ENCODE measurements at places on chromosomes 4 and X. TPM values are rescaled to one million over a fixed set of nuclear protein-coding genes. Genes with fewer than 3 reads are reported as not detected.

KDM6A gene
- 72.0 TPM for total RNA-seq

- no peak for DNase-seq
Observed at GRCh38 chrX:140815868-140816267, 106.3 kb downstream of the LINC00632 start.

RRAGB gene
- total RNA-seq = 28.2 TPM

DNA sequence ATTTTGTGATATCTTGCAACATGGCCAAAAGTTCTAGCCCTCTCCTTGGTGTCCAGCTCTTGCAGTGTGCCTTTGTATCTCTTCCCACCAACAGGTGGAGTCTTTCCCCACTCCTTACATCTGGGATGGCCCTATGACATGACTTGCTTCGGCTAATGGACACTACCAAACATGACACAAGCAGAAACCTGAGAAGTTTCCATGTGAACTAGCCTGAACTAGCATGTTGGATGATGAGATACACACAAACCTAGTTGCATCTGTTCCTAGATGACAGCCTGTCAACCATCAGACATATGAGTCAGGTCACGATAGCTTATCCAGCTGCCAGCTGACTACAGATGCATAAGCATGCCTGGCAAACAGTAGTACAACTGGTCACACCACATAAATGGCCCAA lies 207.5 kb upstream of the FTHL17 start:
- DNase-seq = no peak

DNA sequence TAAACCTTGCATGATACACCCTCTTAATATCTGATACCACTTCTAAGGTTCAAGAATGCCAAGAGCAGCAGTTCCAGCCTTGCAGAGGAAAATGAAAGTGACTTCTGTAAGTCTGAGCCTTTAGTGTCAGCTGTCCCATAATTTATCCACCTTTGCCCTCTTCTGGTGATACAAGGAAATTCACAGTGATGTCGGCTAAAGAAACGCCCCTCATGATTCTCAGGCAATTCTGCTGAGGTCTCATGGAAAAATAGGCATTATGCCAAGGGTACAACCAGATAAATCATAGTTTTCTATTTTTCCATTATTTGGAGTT lies 172.2 kb upstream of the CXCL13 start:
- peak; percentile 26 for DNase-seq

GALNT7 gene
- total RNA-seq = 18.5 TPM

GRCh38 chrX:69113723-69114122 lies 51.5 kb downstream of the PJA1 start:
- no peak for DNase-seq

- DNase-seq = no peak
Observed at GRCh38 chr4:61517144-61517543, 317.0 kb downstream of the ADGRL3 start.

- peak; percentile 19 for DNase-seq
Observed at GRCh38 chr4:87527431-87528220, 1.6 kb downstream of the SPARCL1 start.

DNA sequence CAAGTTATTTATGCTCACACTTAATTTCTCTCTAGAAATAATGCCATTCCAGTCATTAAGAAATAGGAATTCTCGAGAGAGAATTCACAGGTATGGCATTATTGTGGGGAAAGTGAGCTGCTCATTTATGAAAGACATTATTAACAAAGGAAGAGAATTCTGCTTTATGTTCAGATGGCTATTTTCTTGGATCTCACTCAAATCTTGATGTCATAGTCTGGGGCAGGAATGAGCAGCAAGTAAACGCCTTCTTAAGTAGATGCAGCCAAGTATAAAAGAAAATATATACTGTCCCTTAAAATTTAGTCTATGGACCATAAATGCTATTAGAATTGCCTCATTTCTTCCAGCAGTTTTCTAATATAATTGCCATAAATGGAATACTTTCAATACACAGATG lies 58.2 kb upstream of the FBXW7 start:
- no peak for DNase-seq

- DNase-seq = no peak
Observed at GRCh38 chr4:104446431-104447278, 48.0 kb downstream of the CXXC4 start.

- no peak for DNase-seq
Observed at GRCh38 chrX:22690116-22690515, 309.6 kb upstream of the DDX53 start.

- no peak for DNase-seq
Observed at GRCh38 chr4:101163936-101164335, 183.4 kb downstream of the PPP3CA start.

ZFP42 gene
- total RNA-seq = 1.4 TPM

Data from skin of body (tissue), 3 donors.